Right kidney (tissue), 9 donors: ENCODE measurements at places on chromosomes 6 and 20.

DNA sequence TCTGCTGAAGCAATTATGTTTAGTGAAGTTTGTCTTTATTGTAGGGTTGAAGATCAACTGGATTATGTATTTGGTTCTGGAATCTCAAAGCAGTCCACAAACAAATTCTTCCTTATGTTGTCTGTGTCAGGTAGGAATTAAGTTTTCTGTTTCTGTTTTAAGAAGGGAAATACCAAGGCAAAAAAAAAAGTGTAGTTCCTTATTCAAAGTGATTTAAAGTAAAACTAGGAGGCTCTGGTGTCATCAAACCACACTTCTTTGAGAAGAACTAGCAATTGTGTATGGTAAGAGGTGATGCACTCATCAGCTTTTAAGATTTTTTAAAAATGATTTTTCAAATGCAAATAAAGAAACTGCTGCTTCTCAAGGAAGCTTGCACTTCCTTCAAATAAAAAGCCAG is 1.9 kb downstream of the FAM135A start:
- no peak for DNase-seq

GRCh38 chr6:135161411-135162395 is 19.4 kb upstream of the MYB start:
- DNase-seq, result no peak

DNA sequence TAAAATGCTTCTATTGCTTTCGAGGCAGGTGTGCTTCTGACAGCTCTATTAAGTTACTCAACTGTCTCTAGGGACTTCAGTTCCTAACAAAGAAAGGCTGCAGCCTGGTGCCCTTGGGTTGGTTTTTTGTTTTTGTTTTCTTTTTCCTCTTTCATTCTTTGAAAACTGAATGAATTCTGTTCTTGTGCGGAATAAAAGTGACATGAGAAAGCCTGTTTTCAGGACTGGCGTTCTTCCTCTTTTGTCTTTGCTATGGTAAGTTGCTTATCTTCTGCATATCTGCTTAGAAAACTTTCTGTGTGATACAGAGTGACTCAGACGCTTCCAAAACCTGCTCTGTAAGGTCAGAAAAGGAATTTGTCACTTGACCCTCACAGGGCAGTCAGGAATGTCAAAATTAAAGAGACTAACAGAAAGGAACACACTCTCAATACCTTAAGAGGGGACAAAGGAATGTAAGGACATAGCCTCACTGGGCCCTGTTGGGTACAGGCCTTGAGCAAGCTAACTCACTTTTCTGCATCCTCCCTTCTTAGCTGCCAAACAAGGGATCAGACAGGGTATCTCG is 56.2 kb upstream of the NHSL1 start:
- no peak for DNase-seq

DNA sequence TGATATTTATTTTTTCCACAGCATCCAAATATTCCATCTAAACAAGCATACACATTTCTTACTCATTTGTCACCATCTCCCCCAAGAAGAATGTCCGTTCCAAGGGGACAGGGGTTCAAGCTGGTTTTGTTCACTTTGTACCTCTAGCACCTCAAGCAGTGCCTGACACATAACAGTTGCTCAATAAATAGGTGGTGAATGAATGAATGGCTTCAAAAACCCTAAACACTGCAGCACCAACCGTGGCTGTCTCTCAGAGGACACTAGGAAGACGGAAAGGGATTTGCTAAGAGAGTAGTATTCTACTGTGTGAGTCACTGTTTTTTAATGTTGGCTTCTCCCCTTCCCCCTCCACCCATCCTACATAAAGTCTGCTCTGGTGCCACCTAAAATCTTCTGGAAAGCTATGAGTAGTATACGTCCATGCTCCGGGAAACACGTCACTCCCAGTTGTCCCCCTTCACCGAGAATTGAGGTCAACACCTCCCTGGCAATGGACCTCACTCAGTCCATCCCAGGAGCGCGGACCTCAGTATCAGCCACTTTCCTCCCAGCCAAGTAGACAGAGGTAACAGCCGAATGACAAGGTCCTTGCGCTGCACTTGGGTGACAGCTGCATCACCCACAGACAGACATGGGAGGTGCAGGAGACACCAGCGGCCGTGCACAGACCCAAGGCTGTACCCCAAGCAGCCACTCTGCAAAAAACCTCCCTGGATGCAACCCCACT is 107.4 kb downstream of the PREX1 start:
- no peak for DNase-seq

DNA sequence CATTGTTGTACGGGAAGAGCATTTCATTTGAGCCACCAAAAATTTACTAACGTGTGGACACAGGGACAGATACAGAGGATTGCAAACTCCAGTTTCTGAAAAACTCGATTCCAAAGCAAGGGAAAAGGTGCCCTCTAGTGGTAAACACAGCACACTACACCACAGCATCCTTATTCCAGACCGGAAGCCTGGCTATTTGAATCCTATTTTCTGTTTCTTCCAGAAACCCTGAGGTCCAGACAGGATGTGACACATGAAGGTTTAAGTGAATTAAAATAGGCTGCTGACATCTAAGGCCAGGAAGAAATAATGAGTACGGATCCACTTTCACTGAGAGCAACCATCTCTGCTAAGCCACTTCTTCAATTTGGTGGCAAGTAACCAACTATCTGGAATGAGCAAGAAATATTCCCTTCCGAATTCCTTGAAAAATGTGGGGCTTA is 31.8 kb upstream of the GMPR start:
- peak; percentile 64 for DNase-seq

DNA sequence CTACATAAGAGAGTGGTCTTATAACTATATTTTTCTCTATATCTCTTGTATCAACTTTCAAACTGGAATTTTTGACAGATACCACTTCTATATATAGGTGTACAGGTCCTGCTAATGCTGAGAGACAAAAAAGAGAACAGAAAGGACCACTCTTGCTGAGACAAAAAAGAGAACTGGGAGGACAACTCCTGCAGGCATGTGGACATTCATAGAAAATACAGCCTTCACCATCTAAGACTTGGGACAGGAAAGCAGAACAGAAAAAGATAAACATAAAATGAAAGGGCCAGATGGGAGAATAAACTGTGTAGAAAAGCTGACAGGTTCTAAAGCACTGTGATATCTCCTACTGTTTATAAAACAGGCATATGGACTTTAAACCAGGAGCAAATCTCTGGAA is 541.0 kb upstream of the ADGRB3 start:
- no peak for DNase-seq

GRCh38 chr6:170257376-170257775 is 33.5 kb downstream of the DLL1 start:
- DNase-seq, result no peak

DNA sequence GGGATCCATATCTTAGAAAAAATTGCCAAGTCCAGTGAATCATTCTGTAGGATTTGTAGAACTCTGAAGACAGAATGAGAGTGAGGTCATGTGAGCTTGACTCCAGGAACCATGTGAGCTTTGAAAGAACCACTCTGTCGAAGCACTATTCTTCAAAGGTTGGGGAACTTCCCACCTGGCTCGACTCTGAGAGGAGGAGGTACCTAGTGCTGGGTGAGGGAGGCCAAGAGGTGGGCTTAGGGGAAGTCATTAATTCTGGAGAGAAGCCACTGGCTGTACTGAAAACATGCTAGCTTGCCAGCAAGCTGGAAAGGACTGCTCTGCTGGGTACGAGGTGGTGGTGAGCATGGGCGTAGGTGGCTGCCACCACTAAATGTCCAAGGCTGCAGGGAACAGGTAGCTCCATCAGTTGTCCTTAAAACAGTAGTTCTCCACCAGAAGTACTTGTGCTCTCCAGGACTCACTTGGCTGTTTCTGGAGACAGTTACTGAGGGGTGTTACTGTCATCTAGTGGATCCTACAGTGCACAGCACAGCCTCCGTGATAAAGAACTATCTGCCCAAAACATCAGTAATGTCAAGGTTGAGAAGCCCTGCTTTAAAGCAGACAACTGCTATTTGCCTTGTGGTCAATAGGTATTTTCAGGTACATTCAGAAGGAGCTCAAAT is 34.7 kb upstream of the SYNJ2 start:
- no peak for DNase-seq

DNA sequence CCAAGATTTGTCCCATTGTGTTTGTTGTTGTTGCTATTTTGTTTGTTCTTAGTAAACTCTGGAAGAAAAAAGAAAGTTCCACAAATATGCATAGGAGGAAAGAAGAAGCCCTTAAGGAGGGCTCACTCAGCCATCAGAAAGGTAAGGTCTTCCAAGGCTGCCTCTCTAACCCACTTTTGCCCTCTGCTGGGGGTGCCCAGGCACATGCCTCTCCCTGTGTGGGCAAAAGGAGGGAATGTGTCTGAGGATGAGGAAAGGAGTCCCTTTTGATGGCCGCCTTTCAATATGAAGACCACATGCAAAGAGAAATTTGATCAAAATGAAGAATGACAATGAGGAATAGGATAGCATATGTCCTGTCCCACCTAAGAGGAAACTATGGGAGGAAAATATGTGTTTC is 248.2 kb upstream of the POU3F2 start:
- DNase-seq, result no peak
